Right cardiac atrium (tissue), 5 donors: ENCODE measurements at places on chromosomes 5 and 9.

- no peak for DNase-seq
These were observed 18.1 kb upstream of the WWC1 start for GRCh38 chr5:168273056-168273980.

DNA sequence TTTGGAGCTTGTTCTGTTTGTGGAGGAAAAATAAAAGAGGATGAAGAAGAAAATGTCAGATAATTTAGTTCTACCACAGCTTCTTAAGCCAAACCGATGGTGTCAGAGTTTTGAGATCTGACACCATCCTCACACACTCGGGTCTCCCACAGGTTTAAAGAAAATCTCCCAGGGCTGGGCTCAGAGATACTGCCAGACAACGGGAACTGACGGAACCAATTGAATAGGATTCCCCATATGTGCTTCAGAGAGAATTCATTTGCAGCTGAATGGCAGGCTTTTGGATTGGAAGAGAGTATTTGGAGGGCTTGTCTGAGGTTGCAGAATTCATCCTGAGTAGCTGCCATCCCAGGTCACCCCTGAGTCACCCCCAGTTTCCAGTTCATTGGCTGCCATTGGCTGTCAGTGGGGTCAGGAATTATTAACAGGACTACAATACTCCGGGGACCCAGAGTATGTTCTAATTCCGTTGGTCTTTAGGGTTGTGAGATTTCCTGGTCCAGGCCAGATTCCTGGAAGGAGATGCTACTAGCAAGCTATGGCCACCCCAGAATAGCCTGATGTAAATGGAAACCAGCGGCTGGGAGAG is 131.3 kb downstream of the PDZD2 start:
- DNase-seq: no peak

DNA sequence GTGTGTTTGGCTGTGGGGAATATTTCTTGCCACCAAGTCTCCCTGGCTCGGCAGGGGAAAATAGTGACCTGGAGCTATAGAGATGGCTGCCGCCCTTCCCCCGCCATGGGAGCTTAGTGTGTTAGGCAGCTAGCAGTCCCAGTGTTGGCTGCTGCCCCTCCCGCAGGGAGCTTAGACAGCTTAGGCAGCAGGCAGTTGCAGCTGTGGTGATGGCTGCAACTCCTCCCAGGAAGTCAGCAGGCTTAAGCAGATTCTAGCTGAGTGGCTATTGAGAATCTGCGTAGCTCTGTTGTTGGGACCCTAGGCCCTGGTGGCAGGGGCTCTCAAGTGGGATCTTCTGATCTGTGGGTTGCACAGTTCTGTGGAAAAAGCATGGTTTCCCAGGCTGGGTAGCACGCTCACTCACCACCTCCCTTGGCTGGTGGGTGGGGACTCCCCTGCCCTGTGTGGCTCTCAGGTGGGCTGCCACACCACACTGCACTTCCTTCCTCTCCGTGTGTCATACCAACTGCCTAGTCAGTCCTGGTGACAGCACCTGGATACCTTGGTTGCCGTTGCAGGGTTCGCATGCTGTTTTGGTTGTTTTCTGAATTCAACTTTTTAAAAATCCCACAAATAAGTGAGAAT is 9.3 kb downstream of the OR1N2 start:
- DNase-seq: peak; percentile 4

DNA sequence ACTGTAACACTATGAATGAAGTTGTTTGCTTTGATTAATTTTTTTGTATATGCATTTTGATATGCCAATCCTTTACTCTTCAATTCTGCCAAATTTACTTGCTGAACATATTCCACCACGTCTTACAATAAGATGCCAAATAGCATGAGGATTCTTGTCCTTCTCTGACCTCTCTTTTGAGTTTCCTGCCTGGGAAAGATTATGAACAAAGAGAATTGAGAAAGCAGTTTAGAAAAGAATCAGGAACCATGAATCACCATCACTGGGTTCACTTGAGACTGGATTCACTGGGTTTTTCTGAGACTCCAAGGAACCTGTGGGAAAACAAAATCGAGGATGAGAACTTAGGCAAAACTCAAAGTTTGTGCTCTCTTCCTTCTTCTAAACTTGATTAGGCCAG is 256.5 kb downstream of the CETN3 start:
- DNase-seq: no peak

DNA sequence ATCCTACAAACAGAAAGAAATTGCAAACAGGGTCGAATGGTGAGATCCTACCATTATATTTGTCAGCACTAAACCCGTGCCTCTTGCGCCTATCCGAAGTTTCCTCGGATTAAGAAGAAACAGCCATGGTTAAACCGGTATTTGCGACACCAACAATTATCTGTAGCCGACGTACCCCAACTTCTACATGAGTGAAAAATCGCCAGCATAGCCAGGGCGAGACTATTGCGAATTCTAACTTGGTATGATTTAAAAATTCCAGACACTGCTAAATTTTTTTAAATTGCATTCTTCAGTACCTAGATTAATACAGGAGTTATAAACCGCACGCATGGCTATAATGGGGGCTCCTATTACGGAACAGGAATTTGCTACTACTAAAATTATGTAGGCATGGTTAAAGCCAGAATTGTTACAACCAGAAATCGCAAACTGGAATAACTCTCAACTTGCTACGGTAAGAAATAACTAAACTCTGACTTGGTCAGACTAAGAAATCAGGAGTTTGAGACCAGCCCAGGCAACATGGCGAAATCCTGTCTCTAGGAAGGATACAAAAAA is 25.3 kb upstream of the ANXA2R start:
- DNase-seq: no peak

DNA sequence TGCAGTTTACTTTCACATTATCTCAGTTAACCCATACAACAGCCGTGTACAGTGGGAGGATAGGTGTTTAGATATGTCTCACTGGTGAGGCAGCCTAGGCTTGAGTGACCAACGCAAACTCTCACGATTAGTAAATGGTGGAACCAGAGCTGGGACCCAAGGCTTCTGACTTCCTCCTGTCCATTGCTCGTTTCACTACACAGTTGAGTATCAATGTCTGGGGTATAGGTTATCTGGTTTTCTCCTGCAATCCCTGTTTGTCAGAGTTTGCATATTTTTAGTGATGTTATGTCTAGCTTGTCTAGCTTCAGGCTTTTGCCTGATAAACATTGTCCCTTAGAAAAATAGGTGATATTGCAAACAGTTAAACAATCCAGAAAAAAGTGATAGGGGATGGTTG is 62.6 kb downstream of the NUP214 start:
- DNase-seq: no peak

DNA sequence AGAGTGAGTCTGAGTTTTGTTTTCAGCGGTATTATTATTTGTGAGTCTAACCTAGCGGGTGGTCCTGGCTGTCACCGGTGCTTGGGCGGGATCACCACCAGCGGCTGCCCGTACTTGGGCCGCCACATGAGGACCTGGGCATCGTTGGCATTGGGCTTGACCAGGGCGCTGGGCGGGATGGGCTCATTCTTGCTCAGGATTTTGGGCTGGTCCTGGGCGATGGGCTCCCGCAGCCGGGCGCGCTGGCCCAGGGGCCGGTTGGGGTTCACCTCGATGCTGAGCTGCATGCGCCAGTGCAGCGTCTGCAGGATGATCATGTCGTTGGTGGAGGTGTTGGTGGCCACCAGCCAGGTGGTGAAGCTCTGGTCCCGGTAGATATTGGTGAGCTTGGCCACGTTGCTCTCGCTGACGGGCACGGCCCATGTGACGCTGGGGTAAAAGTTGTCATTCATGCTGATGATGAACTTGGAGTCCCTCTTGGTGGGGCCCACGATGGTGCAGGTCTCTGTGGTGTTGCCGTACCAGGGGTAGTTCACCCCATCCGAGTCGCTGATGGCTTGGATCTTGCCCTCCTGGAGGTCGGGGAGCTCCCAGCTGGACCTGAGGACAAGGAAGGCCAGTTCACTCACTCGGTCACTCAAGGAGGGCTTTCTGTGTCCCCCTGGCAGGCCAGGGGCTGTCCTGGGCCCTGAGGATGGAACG is 15.4 kb downstream of the FAM78A start:
- no peak for DNase-seq

DNA sequence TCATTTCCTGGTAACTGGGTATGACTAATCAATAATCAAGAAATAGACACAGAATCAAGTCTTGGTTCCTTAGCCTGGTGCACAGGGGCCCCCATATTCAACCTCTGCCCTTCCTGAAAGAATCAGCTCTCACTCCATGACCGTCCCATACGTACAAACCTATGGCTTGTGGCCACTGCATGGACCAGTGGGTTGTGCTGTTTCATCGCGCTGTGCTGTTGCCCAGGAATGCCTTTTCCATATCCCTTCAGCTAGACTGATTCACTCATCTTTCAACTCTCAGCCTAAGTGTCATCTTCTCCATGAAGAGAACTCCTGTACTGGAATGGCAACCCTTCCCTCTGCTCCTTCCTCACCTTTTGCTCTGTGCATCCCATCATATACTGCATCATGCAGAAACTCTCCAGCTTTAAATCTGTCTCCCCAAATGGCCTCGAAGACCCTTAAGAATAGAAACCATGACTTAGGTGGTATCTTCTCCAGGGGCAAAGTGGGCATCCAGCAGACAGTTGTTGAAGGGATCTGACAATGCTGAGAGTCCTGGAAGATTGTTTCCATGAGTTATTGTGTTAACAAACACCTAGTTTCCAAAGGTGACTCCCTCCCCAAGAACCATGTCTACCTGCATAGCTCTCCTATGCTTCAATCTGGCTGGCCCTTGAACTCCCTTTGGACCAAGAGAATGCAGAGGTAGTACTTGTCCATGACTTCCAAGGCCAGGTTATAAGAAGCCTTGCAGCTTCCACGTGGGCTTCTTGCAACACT is 180.8 kb downstream of the ACTL7B start:
- DNase-seq: no peak

DNA sequence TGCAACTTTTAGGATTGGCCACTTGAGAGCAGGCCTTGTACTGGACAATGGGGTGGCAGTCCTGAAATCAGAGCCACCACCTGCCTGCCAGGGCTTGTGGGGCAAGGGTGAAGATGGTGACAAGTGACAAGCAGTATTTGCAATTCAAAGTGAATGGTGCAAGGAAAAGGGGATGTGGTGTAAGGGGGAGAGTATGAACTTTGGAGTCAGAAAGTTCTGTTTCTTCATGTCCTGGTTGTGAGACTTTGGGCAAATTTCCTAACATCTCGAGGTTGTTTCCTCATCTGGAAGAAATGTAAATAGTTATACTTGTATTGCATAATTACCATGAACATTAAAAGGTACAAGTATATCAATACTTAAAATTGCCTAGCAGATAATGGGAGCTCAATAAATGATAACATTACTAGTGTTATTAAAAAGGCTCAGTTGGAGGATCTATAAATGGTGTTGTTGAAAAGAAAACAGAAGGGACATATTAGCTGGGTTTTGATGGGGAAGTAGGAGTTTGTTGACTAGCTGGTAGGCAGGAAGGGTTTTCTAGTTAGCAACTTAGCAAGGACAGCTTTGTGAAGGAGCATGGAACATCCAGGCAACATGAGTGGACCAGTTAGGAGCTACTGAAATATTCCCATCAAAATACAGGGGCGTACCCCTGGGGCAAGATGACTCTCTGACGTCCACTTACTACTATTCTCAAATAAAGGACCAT is 21.3 kb upstream of the MEGF9 start:
- DNase-seq: no peak

DNA sequence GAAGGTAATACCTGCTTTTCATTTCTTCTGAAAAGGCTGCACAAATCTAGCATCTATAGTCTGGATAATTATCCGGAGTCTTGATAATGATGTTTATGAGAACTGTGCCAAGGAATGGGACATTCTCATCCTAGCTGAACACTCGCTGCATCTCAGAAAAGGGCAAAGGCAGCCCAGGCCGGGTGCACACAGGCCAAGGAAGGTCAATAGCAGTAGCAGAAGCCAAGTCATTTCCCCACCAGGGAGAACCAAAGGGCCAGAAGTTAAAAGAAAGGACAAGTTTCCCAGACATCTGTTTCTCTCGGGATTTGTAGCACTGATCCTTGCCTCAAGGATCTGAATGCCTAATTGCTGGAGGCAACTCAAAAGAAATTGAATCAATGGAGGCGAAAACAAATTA is 66.1 kb upstream of the ANKRD55 start:
- peak; percentile 26 for DNase-seq

DNA sequence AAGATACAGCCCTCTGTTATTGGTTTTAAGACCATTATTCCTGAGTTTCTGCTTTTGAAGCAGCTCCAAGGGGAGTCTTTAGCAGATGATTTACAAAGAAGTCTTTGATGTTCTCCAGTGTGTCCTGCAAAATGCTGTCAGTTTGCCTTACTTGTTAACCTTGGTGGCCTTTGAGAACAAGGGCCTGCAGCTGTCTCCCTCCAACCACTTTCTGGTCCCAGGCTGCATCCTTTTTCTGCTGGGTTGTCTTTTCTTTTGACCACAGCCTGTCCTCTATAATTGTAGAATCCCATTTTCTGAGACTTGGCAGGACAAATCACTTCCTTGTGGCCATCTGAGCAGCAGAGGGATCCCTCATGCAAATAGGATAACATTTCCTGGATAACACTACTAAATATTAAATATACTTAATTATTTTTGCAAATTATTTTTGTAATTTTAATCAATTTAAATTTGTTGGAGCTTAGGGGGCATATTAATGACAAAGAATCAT is 281.4 kb downstream of the DMRT2 start:
- DNase-seq: no peak

DNA sequence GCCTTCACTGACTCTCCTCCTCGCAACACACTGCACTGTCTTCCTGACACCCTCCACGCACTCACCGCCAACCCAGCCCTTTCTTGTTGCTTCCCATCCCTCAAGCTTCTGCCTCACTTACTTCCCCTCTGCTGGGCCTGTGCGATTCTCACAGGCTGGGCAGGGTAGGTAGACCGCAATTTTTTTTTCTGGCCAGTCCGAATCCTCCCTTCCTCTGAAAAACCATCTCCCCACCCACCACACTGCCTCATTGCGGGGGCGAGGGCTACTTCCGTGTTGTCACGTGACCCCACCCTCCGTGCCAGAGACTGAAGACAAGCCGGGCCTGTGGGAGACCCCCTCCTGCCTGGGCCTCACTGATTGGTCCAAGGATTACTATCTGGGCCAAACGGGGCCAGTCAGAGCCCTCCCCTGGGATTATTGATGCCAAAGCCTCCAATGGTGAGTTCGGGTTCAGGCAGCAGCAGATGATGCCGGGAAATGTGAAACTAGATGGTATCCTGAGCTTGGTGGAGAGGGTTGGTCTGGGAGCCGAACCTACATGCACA is 73.1 kb downstream of the STK10 start:
- DNase-seq: peak; percentile 85

- DNase-seq: no peak
These were observed 6.4 kb upstream of the EGR1 start for GRCh38 chr5:138458856-138459255.

DNA sequence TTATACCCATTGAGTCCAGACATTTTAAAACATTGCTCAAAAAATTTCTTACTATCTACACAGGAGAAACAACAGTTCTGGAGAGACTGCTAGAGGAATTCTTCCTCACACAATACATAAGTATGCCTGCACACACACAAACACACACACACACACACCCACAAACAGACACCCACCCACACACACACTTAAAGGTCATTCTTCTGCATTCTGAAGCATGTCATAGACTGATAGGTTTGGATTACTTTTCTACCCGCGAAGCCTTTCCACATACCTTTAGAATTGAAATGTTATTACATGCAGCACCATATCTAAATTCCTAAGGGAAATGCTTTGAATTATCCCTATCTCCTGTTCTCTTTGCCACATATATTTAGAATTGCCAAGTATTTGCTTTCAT is 80.2 kb downstream of the FAM174A start:
- DNase-seq: no peak
